ENCODE measurements at places on chromosomes 12 and 14. TPM values are rescaled to one million over a fixed set of nuclear protein-coding genes. Genes with fewer than 3 reads are reported as not detected.

GRCh38 chr12:11672256-11673191 is 23.1 kb downstream of the ETV6 start:
- DNase-seq: no peak

DNA sequence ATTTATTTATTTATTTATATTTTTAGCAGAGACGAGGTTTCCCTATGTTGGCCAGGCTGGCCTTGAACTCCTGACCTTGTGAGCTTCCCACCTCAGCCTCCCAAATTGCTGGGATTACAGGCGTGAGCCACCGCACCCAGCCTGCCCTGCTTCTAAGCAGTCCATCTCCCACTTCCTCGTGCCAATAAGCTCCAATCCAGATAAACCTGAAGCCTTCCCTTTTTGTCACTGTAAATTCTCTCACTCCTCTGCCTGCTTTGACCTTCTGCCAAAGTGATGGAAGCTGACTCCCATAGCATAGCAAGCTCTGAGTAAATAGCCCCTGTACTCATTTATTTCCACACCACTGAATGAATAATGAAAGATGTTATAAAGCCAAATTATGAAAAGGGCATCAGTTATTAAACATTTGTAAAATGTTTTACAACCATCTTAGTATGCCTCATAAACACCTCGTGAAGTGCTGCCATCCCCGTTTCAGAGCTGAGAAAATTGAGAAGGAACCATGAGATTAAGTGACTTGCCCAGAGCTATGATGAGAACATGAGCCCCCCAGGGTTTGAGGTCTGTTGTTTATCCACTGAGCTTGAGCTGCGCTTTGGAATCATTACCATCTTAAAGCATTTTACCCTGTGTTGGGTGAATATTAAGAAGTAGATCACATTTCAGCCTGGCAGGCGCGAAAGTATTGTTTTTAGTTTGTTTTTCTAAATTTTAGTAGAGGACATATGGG is 30.4 kb downstream of the MANSC1 start:
- DNase-seq: no peak

DNA sequence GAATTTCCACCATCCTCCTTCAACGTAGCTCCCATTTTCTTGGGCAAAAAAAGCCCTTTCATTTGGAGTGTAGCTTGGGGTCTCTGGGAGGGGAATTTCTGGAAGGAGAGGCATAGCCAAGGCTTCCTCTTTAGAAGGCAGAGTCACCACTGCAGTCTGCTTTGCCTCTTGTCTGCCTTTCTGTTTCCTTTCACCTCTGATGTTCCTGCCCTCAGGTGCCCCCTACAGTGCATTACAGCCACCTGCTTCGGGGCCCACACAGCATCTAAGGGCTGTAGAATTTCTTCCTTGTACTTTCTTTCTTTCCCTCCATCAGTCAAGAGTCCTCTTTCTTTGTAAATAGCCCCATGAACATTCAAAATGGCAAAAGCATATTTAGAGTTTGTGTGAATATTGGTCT is 1313.9 kb downstream of the TMEM121 start:
- no peak for DNase-seq

DNA sequence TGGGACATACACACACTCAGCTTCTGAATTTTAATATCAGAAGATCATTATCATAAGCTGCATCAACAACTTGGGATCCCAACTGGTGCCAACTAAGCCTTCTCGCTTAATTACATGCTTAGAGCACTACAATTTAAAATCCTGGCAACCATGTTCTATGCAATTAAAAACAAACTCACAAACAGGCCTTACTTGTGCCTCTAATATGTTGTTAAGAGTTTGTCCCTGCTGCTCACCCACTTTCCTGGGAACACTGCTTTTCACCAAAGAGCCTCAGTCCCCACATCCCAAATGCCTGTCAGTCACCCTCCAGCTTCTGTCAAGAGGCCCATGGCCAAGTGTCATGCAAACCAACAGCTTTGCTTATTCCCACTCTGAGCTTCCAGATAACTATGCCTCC is 69.7 kb downstream of the TTC9 start:
- no peak for DNase-seq

GRCh38 chr14:33477797-33478196 is 473.1 kb downstream of the EGLN3 start:
- no peak for DNase-seq

DNA sequence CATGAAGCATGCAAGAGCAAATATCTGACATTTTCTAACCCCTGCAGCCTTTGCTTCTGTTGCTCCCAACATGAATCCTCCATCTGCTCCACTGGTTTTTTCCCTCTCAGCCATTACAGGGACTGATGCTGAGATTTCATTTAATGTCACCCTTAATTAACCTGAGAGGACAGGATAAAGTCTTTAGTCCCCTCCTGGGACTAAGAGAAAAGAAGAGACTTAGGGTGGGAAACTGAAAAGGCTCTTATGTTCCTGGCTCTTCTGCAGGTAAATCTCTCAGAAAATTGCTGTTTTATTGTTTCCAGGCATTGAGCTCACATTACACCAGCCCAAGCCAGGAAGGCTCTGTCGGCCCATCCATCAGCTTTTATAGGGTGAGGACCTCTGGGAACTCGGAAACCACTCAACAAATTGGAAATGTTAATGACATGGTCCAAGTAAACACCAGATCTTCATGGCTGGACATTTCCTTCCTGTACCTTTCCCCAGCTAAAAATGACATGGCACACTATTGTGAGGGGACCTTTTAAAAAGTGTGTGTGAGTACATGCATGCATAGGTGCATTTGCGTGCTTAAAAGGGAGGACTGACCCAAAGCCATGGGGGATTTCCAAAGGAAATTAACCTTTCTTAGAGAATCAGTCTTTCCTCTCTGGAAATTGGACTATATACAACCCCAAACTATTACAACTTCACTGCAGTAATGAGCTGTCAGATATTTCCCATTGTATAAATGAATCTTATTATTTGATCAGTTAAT is 408.1 kb upstream of the TMTC1 start:
- no peak for DNase-seq

DNA sequence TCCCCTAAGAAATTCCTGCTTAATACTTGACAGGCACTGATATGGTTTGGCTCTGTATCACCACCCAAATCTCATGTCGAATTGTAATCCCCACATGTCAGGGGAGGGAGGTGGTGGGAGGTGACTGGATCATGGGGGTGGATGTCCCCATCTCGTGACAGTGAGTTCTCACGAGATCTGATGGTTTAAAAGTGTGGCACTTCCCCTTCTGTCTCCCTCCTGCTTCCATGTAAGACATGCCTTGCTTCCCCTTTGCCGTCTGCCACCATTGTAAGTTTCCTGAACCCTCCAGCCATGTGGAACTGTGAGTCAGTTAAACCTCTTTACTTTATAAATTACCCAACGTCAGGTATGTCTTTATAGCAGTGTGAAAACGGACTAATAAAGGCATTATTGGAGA is 198.0 kb downstream of the FOXN3 start:
- DNase-seq: no peak

- no peak for DNase-seq
Measured at GRCh38 chr14:85528897-85529631, 880 bp upstream of the FLRT2 start.

DNA sequence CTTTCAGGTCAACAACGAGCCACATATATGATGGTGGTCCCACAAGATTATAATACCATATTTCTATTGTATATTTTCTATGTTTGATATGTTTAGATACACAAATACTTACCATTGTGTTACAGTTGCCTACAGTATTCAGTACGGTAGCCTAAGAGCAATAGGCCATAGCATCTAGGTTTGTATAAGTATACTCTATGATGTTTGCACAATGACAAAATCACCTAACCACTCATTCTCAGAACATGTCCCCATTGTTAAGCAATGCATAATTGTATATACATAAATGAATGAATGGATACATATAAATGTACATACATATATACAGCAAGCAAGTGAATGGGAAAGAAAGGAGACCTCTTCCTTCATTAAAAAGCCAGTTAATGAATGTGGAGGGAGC is 23.8 kb downstream of the TMTC1 start:
- DNase-seq: no peak

DNA sequence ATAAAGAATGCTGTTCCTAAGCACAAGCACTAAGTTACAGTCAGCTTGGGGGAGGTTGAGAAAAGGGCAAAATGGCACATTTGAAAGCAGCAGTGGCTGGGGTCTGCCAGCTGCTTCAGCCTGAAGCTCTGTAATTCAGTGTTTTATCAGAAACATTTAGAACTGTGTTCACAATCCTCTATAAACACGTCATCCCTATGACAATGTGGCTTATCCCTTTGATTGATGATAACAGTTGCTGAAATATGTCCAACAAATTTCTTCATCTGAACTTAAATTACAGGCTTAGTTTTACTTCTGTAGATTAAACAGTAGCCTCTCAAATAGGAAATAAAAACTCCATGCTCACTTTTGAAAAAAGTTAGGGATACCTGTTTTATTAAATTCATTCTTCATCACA is 108.8 kb downstream of the VEZT start:
- no peak for DNase-seq

The ITGB7 gene
- 18.8 TPM for total RNA-seq

The TAS2R30 gene
- 0.75 TPM for total RNA-seq

The RPGRIP1 gene
- total RNA-seq: 0.08 TPM

The KRT2 gene
- not detected for total RNA-seq

The SLC10A1 gene
- not detected for total RNA-seq

The SMCO2 gene
- not detected for total RNA-seq

The HRK gene
- 11.9 TPM for total RNA-seq

The GPR65 gene
- 0.03 TPM for total RNA-seq

Data from SK-MEL-5 (cell line).